Ureter (tissue), 1 donor: ENCODE measurements at places on chromosomes 5 and 9. TPM values are rescaled to one million over a fixed set of nuclear protein-coding genes. Genes with fewer than 3 reads are reported as not detected.

DNA sequence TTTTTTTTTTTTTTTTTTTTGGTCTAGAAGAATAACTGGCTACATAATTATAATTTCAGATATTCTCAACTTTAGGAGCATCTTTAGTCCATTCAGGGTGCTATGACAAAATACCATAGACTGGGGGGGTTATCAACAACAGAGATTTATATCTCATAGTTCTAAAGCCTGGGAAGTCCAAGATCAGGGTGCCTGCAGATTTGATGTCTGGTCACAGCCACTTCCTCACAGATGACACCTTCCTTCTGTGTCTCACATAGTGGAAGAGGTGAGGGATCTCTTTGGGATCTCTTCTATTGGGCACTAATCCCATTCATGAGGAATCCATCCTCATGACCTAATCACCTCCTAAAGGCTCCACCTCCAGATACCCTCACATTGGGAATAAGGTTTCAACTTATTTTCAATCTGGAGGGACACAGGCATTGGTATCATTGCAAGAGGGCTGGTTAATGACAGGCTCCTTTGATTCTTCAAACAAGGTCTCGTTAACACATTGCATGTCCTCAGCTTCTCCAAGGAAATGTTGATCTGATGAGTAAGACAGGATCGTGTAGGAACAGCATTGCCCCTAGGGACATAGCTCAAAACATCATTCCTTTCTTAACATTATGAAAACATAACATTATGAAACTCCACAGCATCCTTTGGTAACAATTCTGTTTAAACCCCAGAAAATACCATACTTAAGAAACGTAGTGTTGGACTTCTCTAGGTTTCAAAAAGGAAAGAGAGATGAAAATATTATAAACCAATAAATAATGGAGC lies 372.4 kb downstream of the SEMA5A start:
- DNase-seq: no peak

- no peak for DNase-seq
Observed at GRCh38 chr5:136311999-136312398, 53.3 kb downstream of the TRPC7 start.

- no peak for DNase-seq
Observed at GRCh38 chr5:19534751-19535150, 453.2 kb downstream of the CDH18 start.

GRCh38 chr9:19050637-19051591 lies 1.7 kb downstream of the RRAGA start:
- no peak for DNase-seq

GRCh38 chr5:153552886-153553285 lies 62.4 kb downstream of the GRIA1 start:
- no peak for DNase-seq

DNA sequence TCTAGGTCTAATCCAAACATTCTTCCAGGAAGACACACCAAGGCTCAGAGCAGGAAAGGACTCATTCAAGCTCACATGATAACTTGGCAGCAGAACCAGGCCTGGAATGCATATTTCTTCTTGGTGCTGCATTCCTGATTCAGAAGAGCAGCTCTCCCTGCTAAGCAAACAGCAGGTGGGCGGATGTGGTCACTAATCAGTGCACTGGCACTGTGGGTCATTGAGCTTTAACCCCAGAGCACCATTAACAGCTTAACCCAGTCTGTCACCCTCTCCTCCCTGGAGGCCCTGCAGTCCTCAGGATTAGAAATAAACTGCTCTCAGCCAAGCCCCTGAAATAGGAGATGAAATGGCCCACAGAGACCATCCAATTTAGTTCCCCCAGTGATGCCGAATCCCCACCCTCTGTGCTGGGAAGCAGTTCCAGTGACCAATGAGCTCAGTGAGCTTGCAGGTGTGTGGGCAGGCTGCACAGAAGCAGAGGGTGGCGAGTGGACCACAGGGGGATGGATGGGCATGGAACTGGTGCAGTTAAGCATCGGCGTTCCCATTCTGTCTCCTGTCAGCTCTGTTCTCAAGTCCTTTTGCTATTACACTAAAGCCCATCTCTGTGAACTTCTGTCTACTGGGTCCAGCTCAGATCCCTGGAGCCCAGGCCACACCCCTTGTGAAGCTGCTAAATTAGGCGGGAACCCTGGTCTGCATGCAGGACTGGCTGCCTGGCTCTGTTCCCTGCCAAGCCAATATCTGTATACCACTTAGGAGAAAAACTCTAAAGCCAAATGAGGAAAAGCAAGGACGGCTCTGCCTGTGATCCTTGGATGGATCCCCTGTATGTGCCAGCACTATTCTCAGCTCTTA lies 16.6 kb upstream of the MEGF9 start:
- no peak for DNase-seq

DNA sequence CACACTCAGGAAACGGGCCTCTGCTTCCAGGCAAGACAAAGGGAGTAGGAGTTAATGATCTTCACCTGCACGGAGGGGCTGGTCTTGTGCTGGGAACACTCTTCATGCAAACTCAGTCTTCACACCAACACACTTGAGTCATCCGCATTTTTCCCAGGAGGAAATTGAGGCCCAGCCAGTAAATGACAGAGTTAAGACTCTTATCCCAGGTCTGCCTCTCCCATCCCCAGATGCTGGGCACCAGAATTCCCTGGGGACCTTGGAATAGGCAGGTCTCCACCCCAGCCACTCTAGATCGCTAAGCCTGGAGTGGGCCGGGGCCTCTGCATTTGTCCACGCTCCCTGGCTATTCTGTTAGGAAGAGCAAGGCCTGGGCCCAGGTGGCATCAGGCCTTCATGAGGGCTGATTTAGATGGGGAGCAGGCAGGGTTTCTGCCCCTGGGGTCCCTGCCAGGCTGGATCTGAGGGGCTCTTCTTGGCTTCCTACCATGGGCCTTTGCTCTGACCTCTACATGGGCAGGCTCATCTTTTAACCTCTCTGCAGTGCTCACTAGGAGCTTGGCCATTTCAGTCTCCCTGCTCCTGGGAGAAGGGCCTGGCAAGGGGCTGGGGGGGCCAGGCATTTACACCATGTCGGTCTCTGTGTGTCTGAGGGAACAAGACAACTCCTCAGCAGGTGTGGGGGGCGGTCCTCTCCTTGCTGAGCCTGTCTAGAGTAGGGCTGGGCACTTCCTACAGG lies 77.3 kb downstream of the AMBP start:
- DNase-seq: peak; percentile 35

DNA sequence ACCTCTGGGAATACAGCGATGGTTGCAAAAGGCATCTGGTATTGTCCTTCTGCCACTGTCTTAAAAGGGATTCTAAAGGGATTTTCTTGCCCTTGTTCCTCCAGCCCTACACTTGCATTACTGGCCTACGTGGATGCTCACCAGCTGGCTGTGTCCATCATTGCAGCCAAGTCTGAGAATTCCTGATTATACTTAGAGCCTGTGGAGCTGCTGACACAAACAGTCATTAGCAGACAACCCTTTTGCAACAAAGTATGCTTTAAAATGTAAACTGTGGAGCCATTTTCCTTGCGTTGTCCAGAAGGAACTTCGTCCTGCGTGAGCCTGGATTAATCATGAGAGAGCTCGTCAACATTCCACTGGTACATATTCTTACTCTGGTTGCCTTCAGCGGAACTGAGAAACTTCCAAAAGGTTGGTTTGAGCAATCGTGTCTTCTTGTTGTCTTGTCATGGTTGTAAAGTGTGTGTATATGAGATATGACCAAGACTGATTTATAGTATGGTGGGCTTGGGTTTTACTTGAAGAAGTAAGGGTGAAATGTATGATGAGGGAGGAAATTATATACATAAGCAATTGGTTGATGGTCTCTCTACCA lies at the start of gene MUSK:
Gene MUSK (plus strand): TSS at position 222 of the 598 bp plus-strand sequence. CDS start 114 bp downstream, at position 336.
- no peak for DNase-seq

DNA sequence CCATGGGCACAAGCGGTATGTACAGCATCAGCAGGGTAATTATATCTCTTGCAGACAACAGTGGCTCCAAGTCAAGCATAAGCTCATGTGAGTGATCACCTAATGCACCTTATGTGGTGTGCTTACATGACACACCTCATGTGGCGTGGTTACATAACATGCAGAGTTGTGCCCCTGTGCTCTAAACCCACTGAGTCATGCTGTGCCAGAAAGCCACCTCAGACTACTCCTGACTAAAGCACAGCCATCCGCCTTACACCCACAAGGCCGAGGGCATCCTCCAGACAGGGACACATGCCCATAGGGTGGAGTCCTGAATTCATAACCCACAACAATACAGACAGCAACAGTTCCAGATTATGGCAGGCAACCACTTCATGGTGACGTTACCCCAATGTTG lies 163.7 kb upstream of the SLC30A5 start:
- no peak for DNase-seq

GRCh38 chr5:108728566-108729241 lies 19.0 kb upstream of the FER start:
- no peak for DNase-seq

DNA sequence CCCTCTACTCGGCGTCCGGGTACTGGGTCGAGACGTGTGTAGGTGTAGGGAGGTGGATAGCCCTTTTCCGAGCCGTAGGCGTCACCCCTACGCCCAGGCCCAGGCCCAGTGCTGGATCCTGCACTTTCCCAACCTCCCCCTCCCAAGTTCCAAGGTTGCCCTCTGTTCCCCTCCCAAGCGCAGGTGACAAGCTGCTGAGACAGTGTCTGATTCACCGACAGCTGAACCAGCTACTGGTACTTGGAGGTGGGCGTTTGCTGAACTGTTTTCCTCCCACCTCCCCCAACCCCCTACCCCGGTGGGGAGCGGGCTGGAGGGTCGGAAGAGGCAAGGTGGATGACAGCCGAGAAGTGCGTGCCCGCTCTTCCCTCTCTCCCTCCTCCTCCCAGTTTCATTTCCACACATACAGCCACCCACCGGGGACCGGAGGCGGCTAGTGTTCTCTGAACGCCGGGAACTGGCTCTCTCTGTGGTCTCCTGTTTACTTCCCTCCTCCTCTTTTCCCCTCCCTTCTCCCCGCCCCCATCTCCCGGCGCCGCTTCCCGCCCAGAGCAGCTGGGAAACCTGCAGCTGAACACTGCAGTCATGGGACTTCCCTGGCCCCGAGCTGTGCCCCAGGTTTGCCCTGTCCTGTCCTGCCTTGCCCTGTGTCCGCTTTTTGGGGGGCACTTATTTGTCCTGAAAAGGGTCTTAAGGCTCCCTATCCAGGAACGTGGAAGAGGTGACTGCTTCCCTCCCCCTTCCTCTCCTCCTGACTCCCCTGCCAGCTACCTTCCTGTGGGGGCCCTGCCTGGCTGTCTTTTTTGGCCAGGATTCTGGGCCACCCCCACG lies 6.2 kb upstream of the KLF9 start:
- peak; percentile 97 for DNase-seq

- no peak for DNase-seq
Observed at GRCh38 chr5:114839360-114839759, 330.3 kb downstream of the TRIM36 start.

DNA sequence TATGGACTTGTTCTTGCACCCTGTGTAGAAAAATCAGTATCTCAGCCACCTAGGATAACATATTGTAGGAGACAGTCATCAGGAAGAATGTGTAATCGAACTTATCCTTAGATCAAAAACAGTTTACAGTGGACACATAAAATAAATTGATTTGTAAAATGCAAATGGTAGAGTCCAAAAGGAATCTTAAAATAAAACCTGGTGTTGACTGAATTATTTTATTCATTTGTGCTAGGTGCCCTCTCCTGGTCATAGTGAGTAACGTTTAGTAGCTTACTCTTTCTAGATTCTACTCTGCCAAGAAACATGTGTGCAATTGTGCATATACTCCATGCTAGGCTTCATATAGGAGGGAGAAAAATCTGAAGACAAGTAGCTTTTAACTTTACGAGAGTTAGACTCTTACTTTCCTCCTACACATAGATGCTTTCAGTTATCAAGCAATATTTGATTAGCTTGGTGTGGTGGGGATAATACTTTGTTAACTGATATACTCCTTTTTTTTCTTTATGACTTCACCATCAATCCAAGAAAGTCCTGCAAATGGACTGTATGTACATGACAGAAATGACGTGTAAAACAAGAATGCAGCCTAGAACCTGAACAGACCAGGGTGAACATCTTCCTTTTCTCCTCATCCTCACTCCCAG lies 23.7 kb upstream of the LOX start:
- DNase-seq: no peak

DNA sequence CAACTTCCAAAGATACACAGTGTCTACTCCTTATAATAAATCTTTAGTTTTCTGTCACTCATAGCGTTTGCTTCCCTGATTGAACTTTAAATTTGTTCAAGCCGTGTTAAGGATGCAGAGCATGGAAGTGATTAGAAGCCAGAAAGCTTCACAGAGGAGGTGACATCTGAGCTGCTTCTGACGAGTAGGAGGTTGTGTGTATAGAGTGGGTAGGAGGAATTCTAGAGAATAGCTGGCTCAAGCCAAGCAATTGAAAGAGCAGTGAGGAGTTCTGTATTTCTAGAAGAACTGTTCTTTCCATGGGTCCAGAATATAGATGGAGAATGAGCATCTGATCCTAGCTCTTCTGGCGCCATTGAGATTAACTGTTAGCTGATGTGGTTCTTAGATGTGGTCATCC lies 6.0 kb downstream of the NUDT2 start:
- DNase-seq: no peak

The AFAP1L1 gene
- total RNA-seq: 8.4 TPM

The ECSCR gene
- 31.1 TPM for total RNA-seq

The TRPM3 gene
- 1.3 TPM for total RNA-seq

The COL5A1 gene
- 64.7 TPM for total RNA-seq

The HAVCR2 gene
- total RNA-seq: 5.6 TPM

The GABRG2 gene
- not detected for total RNA-seq
